ENCODE measurements at places on chromosomes 1 and 21. TPM values are rescaled to one million over a fixed set of nuclear protein-coding genes. Genes with fewer than 3 reads are reported as not detected.
A peak's percentile ranks its signal among the peaks of the same experiment; 100 is the strongest.

- no peak for DNase-seq
- H3K4me3 ChIP-seq: no peak overlapping the region
- no peaks in the 10 kb centered on the region for H3K36me3 ChIP-seq
- no peaks in the 10 kb centered on the region for H3K4me1 ChIP-seq
- H3K27me3 ChIP-seq: no peaks in the 10 kb centered on the region
Measured at GRCh38 chr1:93740601-93741031, 59.0 kb upstream of the BCAR3 start.

DNA sequence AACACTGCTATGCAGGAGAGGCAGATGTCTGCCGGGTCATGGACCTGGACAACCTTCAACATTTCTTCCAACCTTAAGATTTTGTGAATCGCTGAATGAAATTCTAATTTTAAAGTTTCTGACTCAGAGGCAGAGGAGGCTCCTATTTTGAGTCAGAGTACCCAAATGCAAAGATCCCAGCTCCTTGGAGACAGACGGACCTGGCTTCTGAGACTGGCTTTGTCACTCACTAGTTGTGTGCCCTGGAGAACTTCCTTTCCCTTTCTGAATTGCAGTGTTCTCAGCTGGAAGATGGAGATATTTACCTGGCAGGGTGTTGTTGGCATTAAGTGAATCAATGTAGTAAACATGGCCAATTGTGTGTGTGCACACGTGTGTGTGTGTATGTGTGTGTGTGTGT lies 51.9 kb downstream of the IER5 start:
- peaks cover 41% of the 10 kb centered on the region for H3K4me1 ChIP-seq
- H3K27ac ChIP-seq: no peak overlapping the region
- no peak overlapping the region for H3K4me3 ChIP-seq

GRCh38 chr1:11272544-11272831 lies 510 bp upstream of the UBIAD1 start:
- peaks cover 28% of the 10 kb centered on the region for H3K4me1 ChIP-seq
- no peaks in the 10 kb centered on the region for H3K27me3 ChIP-seq
- peaks cover 7% of the 10 kb centered on the region for H3K36me3 ChIP-seq
- H3K4me3 ChIP-seq: peak overlapping the region; percentile 37
- H3K27ac ChIP-seq: peak overlapping the region; percentile 20

- H3K36me3 ChIP-seq: peaks cover 10% of the 10 kb centered on the region
- no peak for DNase-seq
- no peaks in the 10 kb centered on the region for H3K27me3 ChIP-seq
- no peak overlapping the region for H3K4me3 ChIP-seq
Measured at GRCh38 chr1:116775116-116775752, 21.0 kb downstream of the CD2 start.

DNA sequence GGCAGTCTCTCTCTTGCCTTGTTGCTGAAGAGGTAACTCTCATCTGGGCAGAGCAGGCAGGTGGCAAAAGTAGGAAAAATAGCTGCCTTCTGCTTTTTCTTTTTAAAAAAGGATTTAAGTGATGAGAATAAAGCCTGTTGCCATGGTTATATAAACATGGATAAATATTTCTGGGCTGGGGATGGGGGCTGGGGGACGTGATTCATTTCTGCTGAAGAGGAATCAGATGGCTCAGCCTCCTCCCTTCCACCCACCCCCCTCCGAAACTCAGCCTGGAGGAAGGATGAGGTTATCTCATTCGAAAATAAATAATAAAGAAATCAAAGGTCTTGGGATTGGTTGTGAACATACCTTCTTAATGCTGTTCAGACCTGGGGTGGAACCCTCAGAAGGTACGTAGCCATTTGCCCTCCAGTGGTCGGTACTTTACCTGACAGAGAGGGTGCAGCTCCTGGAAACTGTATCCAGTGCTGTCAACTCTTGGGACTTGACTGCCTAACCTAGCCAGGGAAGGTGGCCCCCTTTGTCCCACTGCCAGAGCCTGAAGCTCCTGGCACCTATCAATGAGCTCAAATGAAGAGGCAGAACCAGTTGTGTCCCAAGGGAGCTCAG lies 3.8 kb upstream of the INKA2 start:
- H3K4me1 ChIP-seq: peaks cover 24% of the 10 kb centered on the region
- DNase-seq: no peak
- H3K4me3 ChIP-seq: no peak overlapping the region
- peaks cover 11% of the 10 kb centered on the region for H3K27me3 ChIP-seq
- no peaks in the 10 kb centered on the region for H3K36me3 ChIP-seq

GRCh38 chr1:158101927-158102326 lies 78.8 kb upstream of the CD1D start:
- H3K4me1 ChIP-seq: no peaks in the 10 kb centered on the region
- no peaks in the 10 kb centered on the region for H3K27me3 ChIP-seq
- DNase-seq: no peak
- no peaks in the 10 kb centered on the region for H3K36me3 ChIP-seq
- H3K4me3 ChIP-seq: no peak overlapping the region

DNA sequence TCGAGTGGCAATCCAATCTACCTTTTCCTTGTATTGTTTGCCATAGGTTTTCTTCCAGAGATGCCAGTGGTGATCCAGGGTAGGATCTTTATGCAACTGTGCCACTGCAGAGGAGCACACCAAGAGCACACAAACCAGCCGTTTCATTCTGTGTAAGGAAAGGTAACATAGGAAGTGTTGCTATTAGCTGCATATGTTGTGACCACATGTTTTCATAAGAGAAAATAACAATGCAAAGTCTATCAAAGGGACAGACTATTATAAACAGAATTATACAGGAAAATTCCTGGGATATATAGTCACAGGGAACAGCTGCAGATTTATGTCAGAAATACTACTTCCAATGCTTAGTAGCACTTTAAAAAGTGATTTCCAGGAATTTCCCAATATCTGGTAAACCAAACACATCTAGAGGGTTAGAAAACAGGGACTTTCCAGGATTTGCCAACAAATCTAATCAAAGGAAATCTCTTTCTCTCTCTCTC lies 919 bp downstream of the CTSS start:
- no peak for DNase-seq
- H3K4me3 ChIP-seq: peak overlapping the region; percentile 49
- H3K27ac ChIP-seq: peak overlapping the region; percentile 74
- no peaks in the 10 kb centered on the region for H3K27me3 ChIP-seq
- peaks cover 12% of the 10 kb centered on the region for H3K36me3 ChIP-seq
- H3K4me1 ChIP-seq: peaks cover 19% of the 10 kb centered on the region

GRCh38 chr21:27164208-27165177 lies 197.6 kb upstream of the ADAMTS5 start:
- H3K27me3 ChIP-seq: no peaks in the 10 kb centered on the region
- H3K36me3 ChIP-seq: no peaks in the 10 kb centered on the region
- H3K4me3 ChIP-seq: no peak overlapping the region
- H3K27ac ChIP-seq: no peak overlapping the region

GRCh38 chr1:221858818-221859611 lies 117.1 kb upstream of the DUSP10 start:
- no peak overlapping the region for H3K4me3 ChIP-seq
- H3K27me3 ChIP-seq: no peaks in the 10 kb centered on the region
- DNase-seq: no peak
- no peaks in the 10 kb centered on the region for H3K36me3 ChIP-seq
- H3K27ac ChIP-seq: no peak overlapping the region

DNA sequence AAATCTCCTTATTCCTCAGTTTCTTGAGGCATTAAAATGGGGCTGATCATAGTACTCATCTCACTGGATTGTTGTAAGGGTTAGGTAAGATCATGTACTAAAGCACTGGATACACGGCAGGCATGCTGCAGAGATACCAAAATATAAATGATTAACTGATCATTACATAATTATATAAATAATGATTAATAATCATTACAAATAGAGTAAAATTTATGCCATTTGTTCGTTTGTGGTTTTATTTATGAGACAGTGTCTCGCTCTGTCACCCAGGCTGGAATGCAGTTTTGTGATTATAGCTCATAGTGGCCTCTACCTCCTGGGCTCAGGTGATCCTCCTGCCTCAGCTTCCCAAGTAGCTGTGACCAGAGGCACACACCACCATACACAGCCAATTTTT lies 140.7 kb downstream of the HHAT start:
- H3K36me3 ChIP-seq: no peaks in the 10 kb centered on the region
- no peaks in the 10 kb centered on the region for H3K27me3 ChIP-seq
- no peak overlapping the region for H3K27ac ChIP-seq
- DNase-seq: no peak

DNA sequence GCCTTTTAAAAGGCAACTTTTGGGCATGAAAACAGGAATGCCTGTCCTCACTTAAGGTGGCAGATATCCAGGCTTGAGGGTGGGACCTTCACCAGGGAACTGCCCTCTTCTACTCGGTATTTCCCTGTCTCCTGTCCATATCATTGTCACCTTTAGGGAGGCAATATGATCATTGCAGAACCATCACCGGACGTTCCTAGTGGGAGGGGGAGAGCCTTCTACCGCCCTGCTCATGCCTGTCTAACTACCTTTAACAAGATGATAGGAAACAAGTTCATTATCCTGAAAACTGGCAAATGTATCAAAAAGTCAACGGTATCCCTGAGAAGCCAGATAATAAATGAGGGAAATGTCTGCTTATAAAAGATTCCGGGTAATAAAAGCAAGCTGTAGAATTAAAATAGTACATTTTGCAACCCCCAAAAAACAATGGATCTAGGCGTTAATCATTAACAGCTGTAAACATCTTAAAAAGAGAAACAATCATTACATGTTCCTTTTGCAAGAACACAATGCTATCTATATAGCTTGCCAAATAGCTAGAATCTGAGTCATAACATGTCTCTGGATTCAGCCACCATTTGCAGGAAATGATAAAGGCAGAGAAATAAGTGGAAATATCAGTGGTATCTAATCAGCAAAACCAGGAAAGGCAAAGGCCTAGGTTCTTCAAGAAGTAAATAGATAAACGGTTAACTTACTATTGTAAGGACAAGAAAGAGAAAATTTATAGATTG lies 852.9 kb upstream of the ADGRL4 start:
- no peaks in the 10 kb centered on the region for H3K36me3 ChIP-seq
- H3K27ac ChIP-seq: no peak overlapping the region
- no peaks in the 10 kb centered on the region for H3K4me1 ChIP-seq
- no peaks in the 10 kb centered on the region for H3K27me3 ChIP-seq

DNA sequence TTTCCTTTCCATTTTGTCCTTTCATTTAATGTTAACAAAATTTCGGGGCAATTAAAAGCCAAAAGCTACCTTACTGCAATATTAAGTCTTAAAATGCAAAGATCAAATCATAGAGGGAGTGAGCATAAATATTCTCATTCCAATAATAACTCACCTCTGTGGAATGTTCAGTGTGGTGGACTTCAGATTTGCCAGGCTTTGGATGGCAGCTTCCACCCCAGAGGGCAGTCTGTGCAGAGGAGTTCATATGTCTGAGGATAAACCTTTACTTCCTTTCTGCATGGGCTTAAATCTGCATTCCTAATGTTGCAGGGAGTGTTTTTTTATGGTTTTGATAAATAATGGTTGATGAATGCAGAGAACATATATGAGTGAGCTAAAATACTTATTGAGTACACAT lies 16.3 kb downstream of the KIAA0040 start:
- H3K36me3 ChIP-seq: peaks cover 19% of the 10 kb centered on the region
- no peaks in the 10 kb centered on the region for H3K27me3 ChIP-seq
- H3K27ac ChIP-seq: no peak overlapping the region
- no peaks in the 10 kb centered on the region for H3K4me1 ChIP-seq
- H3K4me3 ChIP-seq: no peak overlapping the region

DNA sequence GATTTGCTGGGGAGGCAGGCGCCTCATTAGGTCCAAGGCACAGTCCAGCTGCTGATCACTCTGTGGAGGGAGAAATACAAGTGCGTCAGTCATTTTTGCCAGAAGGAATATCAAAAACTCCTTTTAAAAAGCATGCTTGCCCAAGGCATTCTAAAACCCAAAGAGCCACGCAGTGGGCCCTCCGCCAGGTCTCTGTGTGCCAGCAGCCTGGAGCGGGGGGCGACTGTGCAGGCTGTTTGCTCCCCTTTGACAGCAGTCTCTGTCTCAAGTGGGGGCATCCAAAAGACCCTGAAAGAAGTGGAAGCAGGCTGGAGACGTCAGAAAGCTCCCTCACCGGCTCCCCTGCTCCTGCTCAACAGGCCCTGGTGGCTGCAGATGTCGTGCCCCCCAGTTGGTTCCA lies 65.6 kb downstream of the CAPZB start:
- peaks cover 18% of the 10 kb centered on the region for H3K4me1 ChIP-seq
- DNase-seq: no peak
- H3K36me3 ChIP-seq: peaks cover 19% of the 10 kb centered on the region

DNA sequence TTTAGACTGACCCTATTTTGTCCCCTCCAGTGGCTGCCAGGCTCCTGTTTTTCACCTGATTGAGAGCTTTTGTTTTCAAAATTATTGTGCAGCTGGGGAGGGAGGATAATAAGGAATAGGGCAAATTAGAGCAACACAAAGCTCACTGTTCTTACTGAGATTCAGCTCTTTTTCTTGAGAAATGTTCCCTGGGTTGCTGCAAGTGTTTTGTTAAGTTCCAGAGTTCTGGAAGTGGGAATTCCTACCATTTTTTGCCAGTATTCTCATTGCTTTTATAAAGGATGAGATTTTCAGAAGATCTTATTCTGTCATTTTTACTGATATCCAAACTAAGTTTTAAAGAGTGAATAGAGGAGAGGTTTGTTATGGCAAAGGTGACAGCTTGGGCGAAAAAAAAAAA lies 417.7 kb downstream of the SIPA1L2 start:
- DNase-seq: no peak
- H3K36me3 ChIP-seq: no peaks in the 10 kb centered on the region
- H3K4me1 ChIP-seq: no peaks in the 10 kb centered on the region
- no peak overlapping the region for H3K27ac ChIP-seq
- H3K4me3 ChIP-seq: no peak overlapping the region

AK5 gene
- total RNA-seq: 11.4 TPM

NOS1AP gene
- 0.20 TPM for total RNA-seq

MAP3K21 gene
- total RNA-seq: 0.27 TPM

CFAP57 gene
- 0.19 TPM for total RNA-seq

S100A12 gene
- total RNA-seq: not detected

All from natural killer cell (primary cell).